ENCODE measurements at places on chromosomes 5 and 9. TPM values are rescaled to one million over a fixed set of nuclear protein-coding genes. Genes with fewer than 3 reads are reported as not detected.
A peak's percentile ranks its signal among the peaks of the same experiment; 100 is the strongest.

DNA sequence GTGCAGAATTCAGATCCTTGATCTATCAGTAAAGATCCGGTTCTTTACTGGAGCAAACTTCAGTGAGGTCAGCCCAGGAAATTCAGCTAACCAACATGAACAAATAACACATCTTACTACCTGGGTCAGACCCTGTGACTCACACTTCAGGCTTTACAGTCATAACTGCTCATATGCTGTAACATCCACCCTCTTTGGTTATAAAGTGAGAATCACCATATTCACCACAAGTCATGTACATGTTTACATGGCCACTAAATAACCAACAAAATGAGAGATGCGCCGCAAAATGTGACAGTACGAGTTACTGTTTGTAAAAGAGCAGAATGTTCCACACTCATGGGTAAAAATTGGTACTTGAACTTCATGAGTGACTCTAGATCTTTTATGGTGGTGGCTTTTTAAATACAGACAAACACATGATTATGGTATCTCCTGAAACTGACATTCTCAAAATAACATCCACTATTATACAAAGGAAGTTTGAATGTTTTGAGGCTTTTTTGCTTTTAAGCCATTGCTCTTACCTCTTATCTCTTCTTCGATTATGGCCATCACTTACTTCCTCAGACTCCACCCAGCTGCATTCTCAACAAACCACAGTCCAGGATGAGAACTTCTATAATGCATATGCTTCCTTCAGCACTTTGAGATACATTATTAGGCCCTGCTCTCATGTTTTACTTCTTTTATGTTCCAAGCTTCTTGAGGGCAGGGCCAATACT is 516.6 kb downstream of the RAB3C start:
- no peak for DNase-seq

GRCh38 chr5:170630226-170630625 is 126.4 kb downstream of the KCNIP1 start:
- DNase-seq, result no peak

GRCh38 chr9:95373069-95373681 is 55.7 kb upstream of the FANCC start:
- DNase-seq, result peak; percentile 20

- DNase-seq, result no peak
Measured at GRCh38 chr9:7153134-7153533, 395.4 kb downstream of the KDM4C start.

DNA sequence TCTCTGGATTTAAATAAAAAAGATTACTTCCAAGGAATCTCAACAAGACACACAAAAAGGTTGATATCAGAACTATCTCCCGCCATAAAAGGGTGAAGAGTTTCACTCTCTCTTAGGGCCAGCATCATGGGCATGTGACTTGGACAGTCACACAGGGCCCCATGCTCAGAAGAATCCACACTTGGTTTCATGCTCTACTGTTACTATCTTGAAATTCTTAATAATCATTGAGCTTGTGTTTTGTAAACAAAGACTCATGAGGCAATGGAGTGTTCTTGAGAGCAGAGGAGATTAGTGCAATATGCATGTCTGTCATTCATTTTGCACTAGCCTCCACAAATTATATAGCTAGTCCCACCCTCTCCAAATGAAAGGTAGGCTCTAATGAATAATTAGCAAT is 58.4 kb downstream of the HMHB1 start:
- DNase-seq, result no peak

GRCh38 chr5:10306114-10306513 is 1.6 kb downstream of the CMBL start:
- no peak for DNase-seq

GRCh38 chr9:69236188-69236587 is 62.1 kb downstream of the TJP2 start:
- DNase-seq, result no peak

GRCh38 chr5:77448831-77449230 is 43.3 kb downstream of the WDR41 start:
- DNase-seq, result no peak

- peak; percentile 36 for DNase-seq
Measured at GRCh38 chr9:34550681-34551270, 28.0 kb upstream of the ENHO start.

DNA sequence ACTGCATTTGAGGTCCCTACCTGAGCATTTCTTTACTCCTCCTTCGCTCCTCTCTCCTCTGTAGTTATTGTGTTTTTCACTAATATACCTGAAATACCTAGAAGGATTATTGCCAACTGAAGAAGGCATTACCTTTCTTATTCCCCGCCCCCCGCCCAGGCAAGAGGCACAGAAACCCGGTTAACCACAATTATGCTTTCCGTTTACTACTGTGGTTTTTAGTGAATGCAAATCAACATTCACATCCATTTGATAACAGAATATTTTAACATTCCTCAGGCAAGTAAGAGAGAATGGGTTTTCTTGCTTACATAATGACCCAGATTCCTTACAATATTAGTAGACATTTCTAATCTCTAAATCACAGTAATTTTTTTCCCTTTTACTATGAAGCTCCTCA is 136.9 kb downstream of the PCSK5 start:
- DNase-seq, result no peak

DNA sequence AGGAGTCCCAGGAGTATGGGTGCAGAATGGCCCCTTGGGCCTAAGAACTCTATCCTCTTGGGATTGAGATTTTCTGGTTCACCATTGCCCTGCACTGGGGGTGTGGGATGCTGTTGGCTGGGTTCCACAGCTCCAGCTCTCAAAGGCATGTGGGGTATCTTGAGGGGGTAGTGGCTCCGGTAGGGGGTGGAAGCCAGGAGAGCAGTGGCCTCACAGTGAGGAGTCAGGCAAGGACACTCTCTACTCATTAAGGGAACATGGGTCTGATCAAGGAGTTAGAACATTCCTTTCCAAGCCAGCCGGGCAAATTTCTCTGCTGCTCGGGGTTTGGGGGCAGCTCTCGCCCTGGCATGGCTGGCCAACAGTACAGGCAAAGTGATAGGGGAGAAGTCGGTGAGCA is 33.0 kb downstream of the LARP1 start:
- no peak for DNase-seq

ARID3C gene
- not detected for polyA plus RNA-seq

Data from pancreas (tissue), 10 donors.